Caki2 (cell line): ENCODE measurements at places on chromosomes 12 and 14.

- no peak for DNase-seq
These were observed 6.7 kb upstream of the SLC15A4 start for GRCh38 chr12:128830505-128830893.

DNA sequence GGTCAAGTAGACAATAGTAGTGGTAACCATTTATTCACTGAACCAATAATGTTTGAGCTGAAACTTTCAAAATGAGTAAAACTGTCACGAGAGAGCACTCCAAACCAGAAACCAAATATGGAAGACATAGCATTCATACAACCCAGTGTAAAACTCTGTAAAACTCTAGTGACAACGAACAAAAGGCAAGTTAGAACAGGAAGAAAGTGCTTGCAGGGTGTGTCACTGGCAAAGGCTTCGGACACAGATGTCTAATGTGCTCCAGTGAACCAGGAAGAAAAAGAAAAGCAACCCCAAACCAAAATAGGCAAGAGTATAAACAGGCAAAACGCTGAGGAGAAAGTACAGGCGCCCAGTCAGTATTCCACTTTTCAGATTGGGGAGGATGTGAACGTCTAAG is 79.3 kb upstream of the FZD10 start:
- DNase-seq, result peak; percentile 39

- DNase-seq, result no peak
These were observed 39.0 kb upstream of the CORO1C start for GRCh38 chr12:108770269-108770829.

- no peak for DNase-seq
These were observed 333.7 kb downstream of the PCNX1 start for GRCh38 chr14:71240866-71241520.

- no peak for DNase-seq
These were observed 76.1 kb upstream of the HECTD1 start for GRCh38 chr14:31283578-31284252.
